G401 (cell line): ENCODE measurements at places on chromosomes 1 and 21. TPM values are rescaled to one million over a fixed set of nuclear protein-coding genes. Genes with fewer than 3 reads are reported as not detected.
A peak's percentile ranks its signal among the peaks of the same experiment; 100 is the strongest.

PROK1 gene
- not detected in 2 replicates for total RNA-seq

CLDN17 gene
- total RNA-seq = not detected in 2 replicates

AGO4 gene
- 3.8 and 7.0 TPM in 2 replicates for total RNA-seq

HHAT gene
- total RNA-seq = 7.2 and 12.6 TPM in 2 replicates

ADAM30 gene
- not detected in 2 replicates for total RNA-seq

SLC19A1 gene
- total RNA-seq = 15.4 and 15.9 TPM in 2 replicates

LCE1D gene
- total RNA-seq = not detected in 2 replicates

BCAS2 gene
- 43.4 and 48.5 TPM in 2 replicates for total RNA-seq

DNA sequence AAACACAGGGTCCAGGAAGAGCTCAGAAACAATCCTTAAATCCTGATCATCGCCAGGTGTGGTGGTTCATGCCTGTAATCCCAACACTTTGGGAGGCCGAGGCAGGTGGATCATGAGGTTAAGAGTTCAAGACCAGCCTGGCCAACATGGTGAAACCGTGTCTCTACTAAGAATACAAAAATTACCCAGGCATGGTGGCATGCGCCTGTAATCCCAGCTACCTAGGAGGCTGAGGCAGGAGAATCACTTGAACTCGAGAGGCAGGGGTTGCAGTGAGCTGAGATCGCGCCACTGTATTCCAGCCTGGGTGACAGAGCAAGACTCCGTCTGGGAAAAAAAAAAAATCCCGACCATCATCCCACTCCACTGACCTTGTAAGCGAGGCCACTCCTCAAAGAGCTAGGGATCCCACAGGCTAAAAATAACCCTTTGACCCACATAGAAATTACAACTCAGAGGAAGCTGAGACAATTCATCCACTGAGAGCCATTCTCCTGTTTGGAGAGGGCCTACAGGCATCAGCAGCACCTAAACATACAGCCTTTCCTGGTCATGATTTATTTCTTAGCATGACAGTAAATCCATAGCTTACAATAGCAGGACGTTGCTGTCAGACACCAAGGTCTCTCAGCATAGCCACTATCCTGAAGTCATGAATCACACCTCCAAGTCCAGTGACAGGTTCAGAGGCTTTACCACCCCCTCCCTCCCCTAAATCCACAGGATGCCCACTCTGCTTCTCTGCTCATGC, 66.7 kb downstream of the TGFBR3 start:
- no peak for DNase-seq

- DNase-seq = no peak
Measured at GRCh38 chr1:235098547-235098946, 30.1 kb downstream of the TOMM20 start.

DNA sequence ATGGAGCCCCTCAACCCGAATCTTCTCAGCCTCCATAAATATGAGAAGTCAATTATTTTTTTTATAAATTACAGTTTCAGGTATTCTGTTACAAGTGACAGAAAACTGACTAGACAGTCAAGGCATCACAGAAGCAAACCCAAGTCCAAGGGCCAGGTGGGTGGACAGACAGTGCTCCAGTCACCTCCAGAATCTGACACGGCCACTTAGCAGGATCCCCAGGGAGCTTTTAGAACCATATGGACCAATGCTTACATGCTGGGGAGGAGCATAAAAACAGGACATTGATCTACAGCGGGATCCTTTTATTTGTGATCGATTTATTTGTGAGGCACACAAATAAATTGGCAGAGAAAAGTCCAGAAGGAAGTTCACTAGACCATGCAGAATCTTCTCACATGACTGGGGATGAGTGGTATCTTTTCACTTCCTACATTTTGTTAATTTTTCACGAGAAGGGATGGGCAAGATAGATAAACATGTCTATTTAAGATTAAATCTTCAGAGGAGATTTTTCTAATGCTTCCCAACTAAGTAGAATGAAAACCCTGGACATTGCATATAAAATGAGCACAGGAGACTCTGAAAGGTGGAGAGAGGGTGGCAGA, 15.0 kb downstream of the ZNF496 start:
- no peak for DNase-seq

- DNase-seq = peak; percentile 64
Measured at GRCh38 chr1:168373869-168374268, 93.2 kb downstream of the TBX19 start.

DNA sequence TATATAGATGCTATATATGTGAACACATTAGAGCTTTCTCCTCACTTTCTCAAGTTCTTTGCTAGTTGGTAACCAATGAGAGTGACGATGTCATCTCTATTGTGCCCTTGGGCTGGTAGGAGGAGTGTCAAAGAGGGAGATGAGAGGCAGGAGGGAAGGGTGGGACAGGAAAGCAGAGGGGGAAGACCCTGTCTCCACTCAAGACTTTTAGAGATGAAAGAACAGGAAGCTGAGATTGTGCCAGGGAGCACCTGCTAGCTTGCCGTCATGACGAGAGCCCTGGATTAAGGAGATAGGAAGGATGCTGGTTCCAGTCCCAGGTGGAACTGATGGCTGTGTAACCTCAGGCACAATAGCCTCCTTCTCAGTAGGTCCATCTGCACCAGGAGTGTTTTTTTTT, 16.7 kb downstream of the CNR2 start:
- DNase-seq = no peak

- no peak for DNase-seq
Measured at GRCh38 chr1:169288011-169288414, 79.6 kb downstream of the NME7 start.

DNA sequence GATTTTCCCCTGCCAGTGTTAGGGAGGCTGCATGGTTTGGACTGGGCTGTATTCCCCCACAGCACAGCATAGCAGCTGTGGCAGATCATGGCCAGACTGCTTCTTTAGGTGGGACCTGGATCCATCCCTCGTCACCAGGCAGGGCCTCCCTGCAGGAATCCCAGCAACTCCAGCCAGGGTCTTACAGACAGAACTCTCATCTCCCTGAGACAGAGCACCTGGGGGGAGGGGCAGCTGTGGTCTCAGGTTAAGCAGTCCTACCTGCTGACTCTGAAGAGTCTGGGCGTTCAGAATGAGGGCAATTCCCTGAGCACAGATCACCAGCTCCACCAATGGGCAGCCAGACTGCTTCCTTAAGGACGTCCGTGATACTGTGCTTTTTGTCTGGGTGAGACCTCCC, 47.9 kb upstream of the C1orf115 start:
- no peak for DNase-seq

GRCh38 chr21:37228003-37228400, 39.1 kb downstream of the VPS26C start:
- no peak for DNase-seq

- DNase-seq = peak; percentile 56
Measured at GRCh38 chr21:31235671-31236450, 108.2 kb downstream of the TIAM1 start.

DNA sequence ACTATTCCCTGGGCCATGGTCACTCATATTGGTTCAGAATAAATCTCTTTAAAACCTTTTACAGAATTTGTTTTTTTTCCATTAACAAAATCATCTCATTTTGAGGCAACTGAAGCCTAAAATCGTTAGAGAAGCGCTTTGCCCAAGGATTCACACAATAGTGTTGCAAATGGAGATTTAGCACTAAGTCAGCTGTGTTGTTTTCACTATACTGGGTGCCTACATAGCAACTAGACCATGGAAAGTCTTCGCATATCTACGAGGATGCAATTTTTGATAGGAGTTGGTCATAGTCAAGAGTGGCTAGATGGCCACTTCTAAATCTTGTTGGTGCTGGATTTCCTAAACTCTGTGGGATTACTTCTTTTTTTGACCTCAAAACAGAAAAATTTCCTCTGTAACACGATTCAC, 530 bp upstream of the TIPRL start:
- no peak for DNase-seq

DNA sequence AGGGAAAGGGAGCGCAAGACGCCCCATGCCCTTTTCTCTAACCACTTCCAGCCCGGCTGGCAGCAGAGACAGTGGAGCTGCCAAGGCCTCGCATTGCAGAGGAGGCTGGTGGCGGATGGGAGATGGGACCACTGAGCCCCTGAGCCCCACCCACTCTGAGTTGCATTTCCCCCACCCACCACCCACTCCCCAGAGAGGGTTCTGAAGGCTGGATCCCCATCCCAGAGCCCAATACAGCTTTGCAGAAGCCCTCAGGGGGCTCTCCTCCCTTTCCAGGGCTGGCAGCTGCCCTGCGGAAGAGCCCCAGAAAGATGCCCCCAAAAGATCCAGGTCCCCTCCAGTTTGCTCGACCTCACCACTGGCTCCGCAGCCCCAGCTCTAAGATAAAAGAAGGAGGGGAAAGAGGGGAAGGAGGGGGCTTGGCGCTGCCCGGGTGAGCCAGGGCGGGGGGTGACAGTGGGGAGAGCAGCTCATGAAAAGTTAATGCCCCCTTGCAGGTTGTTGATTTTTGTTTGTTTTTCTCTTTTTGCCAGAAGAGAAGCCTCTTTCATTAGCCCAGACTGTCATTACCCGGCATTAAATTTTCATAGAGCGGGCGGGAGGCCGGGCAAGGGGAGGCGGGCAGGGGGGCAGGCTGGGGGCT, 38.4 kb upstream of the CASZ1 start:
- no peak for DNase-seq

GRCh38 chr1:218811497-218811896, 362.2 kb upstream of the LYPLAL1 start:
- DNase-seq = no peak

- DNase-seq = no peak
Measured at GRCh38 chr1:60867782-60868181, 214.6 kb upstream of the NFIA start.

GRCh38 chr1:42963378-42964043, 4.8 kb upstream of the SLC2A1 start:
- DNase-seq = no peak

DNA sequence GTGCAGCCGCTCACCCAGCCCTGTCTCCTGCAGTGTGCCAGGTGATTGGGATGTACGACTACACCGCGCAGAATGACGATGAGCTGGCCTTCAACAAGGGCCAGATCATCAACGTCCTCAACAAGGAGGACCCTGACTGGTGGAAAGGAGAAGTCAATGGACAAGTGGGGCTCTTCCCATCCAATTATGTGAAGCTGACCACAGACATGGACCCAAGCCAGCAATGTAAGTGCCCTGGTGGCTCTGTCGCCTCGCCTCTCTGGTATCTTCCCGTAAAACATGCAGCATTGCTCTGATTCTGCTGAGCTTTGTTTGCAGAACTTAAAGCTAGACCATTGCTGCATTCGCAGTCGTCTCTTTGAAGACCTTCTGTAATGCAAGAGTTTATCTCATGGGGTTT, 79.2 kb downstream of the ATP5PO start:
- no peak for DNase-seq

DNA sequence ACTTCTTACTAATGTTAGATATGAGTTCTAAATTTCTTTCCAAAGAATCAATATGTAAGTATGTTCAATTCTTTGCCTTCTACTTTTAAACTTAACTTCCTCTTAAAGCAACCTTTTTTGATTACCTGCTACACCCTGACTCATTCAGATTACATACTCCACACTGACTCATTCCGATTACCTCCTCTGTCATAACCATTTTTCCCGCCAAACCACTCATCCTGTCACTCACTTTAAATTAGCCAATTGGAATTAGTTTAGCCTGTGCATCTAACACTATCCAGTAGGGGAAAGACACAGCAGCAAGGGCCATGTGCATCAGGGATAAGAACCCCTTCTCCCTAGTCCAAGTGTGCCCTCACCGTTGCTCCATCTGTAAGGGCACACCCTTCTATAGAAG, 815.5 kb downstream of the BRINP3 start:
- no peak for DNase-seq

GRCh38 chr1:25484533-25484932, 53.8 kb downstream of the MACO1 start:
- DNase-seq = no peak

- no peak for DNase-seq
Measured at GRCh38 chr1:162485236-162485635, 12.4 kb upstream of the UHMK1 start.

DNA sequence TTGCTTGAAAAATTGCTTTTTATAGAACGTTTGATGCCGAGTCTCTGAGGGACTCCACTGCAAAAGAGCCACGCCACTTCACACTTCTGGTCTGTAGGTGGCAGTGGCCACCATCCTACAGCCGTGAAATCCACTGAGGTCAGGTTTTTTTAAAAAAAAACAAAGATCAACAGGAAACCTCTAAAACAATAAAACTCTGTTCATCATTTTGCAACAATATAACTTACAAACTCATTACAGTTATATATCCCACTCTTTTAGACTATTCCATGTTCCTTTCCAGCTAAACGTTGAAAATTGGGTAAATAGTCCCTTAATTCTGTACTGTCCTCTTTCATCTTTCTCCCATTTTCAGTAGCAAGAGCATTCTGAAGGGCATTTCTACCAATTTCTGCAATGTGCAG, 64.6 kb upstream of the FMN2 start:
- DNase-seq = peak; percentile 55

DNA sequence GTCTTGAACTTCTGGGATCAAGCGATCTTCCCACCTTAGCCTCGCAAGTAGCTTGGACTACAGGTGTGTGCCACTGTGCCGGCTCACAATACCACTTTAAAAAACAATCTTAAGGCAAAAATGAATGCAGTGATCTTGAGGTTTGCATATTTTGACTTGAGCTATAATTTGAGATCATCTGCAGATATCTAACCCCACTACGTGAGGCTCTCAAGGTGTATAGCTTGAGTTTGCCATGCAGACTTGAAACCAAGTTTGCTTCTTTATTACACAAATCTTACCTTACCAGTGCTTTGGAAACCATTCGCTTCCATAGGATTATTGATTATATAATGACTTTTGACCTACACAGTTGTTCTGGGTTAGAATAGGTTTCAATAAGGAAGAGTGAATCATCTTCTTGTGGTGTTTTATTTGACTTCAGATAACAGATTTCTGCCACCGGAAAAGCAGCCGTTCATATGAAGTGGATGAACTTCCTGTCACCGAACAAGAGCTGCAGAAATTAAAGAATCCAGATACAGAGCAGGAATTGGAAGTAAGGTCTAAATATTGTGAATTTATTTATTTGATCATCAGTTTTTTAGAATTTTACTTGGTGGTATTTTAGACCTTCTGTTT, 155.1 kb downstream of the VPS13D start:
- no peak for DNase-seq

- DNase-seq = no peak
Measured at GRCh38 chr1:232462213-232462612, 167.7 kb downstream of the SIPA1L2 start.

DNA sequence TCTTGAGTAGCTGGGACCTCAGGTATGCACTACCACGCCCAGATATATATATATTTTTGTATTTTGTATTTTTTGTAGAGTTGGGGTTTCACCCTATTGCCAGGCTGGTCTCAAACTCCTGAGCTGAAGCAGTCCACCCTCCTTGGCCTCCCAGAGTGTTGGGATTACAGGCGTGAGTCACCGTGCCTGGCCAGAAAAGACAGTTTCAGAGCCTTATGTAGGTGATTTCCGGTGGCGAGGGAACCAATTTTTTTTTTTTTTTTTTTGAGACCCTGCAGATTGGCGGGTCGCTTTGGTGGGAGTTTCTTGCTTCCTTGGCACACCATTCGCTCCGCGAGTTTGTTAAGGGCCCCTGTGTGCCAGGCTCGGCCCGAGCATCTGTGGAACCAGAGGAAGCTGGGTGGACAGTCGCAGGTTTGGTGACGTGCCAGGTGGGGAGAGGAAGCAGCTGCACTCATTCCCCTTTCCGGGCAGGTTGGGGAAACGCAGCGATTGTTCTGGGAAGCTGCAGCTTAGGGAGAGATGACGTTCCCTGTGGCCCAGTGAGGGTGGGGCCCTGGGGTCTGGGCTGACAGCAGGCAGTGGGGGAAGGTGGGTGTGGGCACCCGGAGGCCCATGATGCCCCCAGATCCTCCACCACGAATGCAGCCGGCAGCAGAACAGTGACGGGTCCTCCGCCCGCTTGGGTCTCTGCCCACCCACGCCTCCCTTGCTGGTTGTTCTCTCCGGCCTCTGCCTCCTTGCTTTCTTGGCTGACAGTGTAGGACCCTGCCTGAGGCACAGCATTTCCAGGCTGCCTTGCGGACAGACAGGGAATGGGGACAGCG, 25.1 kb downstream of the SPSB1 start:
- DNase-seq = no peak
